ENCODE measurements at places on chromosomes 6 and 20.

GRCh38 chr6:35071347-35071994 is 69.7 kb downstream of the TCP11 start:
- no peak for DNase-seq

- no peak for DNase-seq
These were observed 149.5 kb upstream of the SASH1 start for GRCh38 chr6:148193063-148193680.

DNA sequence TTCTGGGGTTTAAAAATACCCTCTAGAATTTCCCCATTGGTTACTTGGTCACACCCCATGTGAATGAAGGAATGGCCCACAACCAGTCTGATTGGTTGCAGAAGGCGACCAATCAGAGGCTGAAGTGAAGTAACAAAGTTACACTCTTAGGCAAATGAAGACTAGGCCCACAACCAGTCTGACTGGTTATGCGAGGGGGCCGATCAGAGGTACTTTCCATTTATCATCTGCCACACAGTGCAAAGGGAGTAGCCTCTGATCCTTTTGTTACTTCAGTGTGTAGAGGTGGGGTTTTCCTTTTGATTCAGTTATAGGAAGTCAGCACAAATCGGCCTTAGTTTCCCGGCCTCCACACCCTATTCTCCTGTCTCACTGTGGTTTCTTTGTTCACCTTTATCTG is 61.2 kb upstream of the SGK1 start:
- DNase-seq, result peak; percentile 8

GRCh38 chr6:165404296-165404695 is 94.9 kb upstream of the C6orf118 start:
- no peak for DNase-seq

DNA sequence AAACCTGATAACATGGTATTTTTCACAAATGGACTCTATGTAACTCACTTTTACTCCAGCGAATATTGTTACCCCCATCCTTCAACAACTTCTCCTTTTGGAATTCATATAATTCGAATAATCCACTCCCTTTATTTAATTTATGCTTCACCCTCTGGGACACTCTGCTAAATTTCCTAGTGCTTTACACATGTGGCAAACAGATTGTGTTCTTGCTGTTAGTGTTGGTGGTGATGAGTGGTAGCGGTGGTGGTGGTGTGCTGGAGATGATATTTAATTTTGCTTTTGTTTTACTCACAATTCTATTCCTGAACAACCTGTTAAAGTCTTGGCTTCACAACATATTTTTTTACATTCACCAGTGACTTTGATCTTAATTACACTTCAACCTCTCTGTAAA is 32.8 kb downstream of the HTR1B start:
- no peak for DNase-seq

DNA sequence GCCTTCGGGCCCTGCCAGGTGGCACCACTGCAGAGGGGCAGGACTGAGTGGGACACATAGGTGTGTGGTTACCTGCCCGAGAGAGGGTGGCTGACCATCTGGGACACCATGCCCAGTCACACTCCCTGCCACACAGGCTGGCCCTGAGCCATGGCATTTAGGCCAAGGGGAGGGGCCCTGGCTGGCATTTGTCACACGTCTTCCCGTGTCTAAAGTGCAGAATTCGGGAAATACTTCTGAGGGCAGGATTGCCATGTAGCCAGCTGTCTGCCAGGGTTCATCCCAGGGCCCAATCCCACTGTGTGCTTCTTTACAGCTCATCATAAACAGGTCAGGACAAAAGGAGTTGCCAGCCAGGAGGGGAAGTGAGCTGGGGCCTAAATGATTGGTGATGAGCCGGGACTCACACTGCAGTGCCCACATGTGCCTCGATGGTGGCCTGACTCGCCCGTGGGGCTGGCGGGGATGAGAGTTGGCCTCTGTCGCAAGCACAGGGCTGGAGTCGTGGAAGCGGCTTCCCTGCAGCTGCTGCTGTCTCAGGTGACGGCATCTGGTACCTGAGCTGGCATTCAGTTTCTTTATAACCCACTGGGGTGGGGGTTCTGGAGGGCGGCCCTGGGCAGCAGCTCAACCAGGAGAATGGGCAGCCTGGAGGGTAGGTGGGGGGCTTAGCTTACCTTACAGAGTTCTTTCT is 5.9 kb upstream of the UNC93A start:
- no peak for DNase-seq

DNA sequence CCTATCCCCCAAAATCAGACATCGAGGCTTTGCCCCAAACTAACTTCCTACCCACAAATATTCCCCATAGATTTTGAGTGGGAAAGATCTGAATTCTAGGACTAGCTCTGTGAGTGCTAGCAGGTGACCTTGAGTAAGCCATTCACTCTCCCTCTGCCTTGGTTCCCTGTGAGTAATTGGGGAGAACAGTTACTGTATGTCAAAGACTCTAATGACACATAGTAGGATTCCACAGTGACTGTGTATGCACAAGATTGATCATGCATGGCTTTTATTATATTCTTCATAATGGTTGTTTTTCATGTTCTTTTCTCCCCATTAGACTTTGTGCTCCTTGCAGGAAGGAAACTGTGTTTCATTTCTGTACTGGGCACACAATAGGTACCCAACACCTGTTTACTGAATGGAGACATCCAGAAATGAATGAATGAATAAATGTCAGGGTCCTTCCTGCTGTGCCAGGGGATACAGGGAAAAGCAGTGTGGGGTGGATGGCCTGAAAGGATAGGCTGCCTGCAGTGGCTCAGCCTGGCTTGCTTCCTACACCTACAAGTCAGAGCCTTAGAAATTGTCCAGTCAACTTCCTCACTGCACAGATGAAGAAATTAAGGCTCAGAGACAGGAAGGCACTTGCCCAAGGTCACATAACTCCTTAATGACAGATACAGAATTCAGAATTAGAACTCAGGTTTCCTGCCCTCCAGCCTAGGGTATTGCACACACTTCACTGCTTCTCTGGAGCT is 901 bp upstream of the TMEM151B start:
- DNase-seq, result no peak

DNA sequence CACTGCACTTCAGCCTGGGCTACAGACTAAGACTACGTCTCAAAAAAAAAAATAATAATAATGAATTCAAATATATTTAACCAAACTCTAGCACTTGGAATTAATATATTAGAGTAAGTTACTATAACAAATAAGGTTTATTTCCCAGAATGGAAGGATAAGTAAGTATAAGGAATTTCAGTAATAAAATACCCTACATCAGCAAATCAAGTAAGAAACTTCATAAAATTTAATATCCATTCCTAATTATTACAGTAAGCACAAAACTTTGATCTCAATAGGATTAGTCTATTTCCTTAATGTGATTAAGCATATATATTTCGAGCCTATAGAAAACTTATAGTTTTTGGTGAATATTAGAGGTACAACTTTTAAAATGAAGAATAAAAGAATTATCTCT is 36.7 kb upstream of the SDHAF4 start:
- DNase-seq, result no peak

- DNase-seq, result no peak
These were observed 30.3 kb downstream of the HACE1 start for GRCh38 chr6:104829183-104829958.

- DNase-seq, result no peak
These were observed 97.0 kb downstream of the TRERF1 start for GRCh38 chr6:42354702-42355101.

- no peak for DNase-seq
These were observed 2.1 kb upstream of the CLIC5 start for GRCh38 chr6:46017726-46018125.
